ENCODE measurements at places on chromosomes 7 and 10.

- no peak for DNase-seq
Observed at GRCh38 chr7:69550991-69551390, 47.3 kb upstream of the AUTS2 start.

GRCh38 chr7:150753239-150753638 is 16.0 kb downstream of the GIMAP5 start:
- no peak for DNase-seq

DNA sequence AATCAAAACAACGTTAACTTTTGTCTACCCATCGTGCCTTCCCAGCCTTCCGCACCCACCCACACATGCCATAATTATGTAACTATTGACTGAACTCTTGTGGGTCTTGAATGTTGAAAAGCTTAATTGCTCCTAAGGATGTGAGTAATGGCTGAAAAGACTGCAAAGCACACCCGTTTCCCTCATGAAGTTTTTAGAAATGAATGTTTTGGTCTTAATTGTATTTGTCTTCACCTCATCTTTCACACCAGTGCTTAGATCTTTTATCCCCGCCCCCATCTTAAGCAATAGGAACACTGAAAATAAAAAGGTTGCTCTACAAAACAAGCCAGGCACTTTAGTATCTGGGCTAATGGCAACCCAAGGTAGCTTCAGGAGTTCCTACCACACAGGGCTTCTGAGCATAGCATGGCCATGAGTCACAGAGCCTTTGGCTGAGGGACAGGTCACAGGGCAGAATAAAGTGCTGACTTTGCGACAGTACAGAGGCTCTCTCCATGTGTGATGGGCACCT is 690.5 kb downstream of the PARD3 start:
- DNase-seq = peak; percentile 49

GRCh38 chr7:50513166-50513871 is 51.9 kb downstream of the DDC start:
- no peak for DNase-seq

GRCh38 chr7:81590131-81590530 is 179.7 kb downstream of the HGF start:
- DNase-seq = no peak

DNA sequence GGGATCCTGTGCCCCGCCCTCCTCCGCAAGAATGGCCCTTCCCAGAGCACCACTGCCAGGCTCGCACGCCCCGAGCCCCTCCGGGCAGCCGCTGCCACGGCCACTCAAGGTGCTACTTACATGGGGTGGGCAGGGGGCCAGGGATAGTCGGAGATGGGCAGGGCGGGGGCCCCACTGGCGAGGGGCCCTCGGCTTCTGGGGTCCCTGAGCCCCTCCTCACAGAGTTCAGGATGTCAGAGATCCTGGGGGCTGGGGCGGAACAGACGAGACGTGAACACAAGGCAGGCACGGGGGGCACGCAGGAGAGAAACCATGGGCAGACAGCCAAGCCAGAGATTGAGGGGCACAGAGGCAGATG is 25.6 kb downstream of the YKT6 start:
- DNase-seq = no peak

DNA sequence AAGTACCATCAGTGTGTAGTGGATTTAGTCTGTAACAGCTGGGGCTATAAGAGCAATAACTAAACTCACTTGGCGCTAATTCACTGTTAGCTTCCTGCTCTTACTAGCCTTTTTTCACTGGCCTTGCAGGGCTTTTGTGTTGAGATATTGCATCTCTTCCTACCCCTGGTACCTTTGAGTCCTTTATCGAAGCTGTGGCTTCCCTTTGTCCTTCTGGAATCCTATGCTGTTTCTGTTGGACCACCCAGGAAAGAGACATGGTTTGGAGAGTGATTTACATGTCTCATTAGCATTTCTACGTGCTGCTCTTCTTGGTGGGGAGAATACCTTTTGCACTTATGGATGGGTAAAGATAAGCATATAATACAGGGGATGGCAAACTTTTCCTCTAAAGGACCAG is 103.8 kb downstream of the MLLT10 start:
- DNase-seq = no peak
